ENCODE measurements at places on chromosomes 1 and 21.

- DNase-seq: no peak
These were observed 199.2 kb upstream of the ST6GALNAC5 start for GRCh38 chr1:76668046-76668445.

DNA sequence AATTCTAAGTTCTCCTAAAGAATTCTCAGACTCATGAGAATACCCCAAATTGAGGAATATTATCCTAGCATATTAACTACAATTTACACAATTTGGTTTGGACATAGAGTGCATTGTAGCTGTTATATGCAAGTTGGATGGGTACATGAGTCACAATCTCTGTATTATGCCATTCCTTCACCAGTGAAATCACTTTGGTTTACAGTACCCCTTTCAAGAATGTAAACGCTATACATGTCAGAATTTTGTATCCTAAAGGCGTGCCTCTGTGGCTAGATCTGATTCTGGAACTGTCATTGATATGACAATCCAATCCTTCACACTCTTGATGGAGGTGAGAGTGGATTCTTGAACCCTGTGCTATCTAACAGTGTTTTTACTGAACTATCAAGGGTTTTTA is 6.7 kb upstream of the IL10RB start:
- no peak for DNase-seq

DNA sequence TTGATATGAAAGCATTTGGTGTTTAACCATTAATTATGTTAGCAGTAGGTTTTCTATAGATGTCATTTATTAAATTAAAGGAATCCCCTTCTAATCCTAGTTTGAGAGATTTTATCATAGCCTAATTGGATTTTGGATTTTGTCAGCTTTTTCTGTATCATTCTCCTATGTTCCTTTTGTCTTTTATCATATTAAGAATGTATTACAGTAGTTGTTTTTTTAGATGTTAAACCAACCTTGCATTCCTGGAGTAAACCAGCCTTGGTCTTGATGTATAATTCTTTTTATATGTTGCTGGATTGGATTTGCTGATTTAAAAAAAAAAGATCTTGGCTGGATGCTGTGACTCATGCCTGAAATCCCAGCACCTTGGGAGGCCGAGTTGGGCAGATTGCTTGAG is 5.6 kb downstream of the SETDB1 start:
- DNase-seq: no peak

DNA sequence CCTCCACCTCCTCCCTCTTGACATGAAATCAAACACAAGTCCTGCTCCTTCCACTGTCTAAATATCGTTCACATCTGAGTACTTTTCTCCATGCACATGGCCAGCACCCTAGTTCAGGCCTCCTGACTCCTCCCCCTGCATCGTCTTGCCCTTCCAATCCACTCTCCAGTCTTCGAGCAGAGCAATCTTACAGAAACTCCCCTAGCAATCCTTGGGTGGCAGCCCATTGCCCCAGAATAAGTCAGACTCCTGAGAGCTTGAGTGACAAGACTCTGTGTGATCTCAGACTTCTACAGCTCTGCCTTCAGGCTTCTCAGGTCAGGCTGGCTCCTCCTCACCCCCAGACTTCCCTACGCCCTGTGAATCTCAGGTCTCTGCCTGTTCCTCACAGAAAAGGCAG is 5.5 kb downstream of the SH2D2A start:
- no peak for DNase-seq

- DNase-seq: no peak
These were observed 16.1 kb downstream of the FH start for GRCh38 chr1:241503444-241503843.

DNA sequence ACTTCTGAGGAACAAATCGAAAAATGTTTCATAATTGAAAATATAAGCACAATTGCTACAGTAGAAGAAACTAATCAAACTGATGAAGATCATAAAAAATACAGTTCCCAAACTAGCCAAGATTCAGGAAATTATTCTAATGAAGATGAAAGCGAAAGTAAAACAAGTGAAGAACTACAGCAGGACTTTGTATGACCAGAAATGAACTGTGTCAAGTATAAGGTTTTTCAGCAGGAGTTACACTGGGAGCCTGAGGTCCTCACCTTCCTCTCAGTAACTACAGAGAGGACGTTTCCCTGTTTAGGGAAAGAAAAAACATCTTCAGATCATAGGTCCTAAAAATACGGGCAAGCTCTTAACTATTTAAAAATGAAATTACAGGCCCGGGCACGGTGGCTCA is 30.6 kb downstream of the IFNAR1 start:
- no peak for DNase-seq

- no peak for DNase-seq
These were observed 52.2 kb downstream of the PLA2G4A start for GRCh38 chr1:186880982-186881381.

DNA sequence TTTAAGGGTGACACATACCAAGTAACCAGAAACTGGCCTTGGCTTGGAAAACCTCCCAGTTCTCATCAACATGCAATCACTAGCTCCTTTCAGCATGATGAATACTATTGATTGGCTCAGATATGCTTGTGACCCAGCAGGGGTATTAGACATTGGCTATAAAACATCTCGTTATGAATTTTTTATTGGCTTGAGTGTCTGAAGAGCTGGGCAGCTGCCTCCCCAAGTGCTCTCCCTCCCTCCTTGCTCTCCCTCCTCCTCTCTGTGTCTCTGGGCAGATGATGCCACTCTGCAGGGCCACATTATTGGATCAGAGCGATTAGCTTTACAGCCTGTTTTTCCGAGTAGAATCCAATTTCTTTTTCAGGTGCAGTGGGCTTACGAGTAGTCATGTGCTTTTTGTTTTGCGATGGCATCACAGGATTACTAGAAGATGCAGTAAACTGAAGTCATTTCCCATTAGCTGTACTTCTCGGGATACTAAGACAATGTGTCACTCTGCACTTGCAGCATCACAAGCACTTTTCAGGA is 79.3 kb upstream of the ATF3 start:
- no peak for DNase-seq

DNA sequence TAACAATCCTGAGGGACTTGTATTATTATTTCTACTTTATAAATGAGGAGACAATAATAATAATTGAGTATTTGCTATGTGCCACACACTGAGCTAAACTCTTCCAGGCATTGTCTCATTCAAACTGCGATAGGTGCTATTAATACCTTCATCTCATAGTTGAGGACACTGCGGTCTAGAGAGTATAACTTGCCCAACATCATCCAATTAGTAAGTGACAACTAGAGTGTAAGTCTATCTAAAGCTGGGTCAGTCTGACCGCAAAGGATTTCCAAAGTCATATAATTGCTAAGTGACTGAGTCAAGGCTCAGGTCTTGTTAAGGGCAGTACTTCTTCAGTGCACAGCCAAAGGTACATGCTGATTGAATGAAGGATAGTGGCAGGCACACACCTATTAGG is 9.7 kb downstream of the BCL9 start:
- no peak for DNase-seq

DNA sequence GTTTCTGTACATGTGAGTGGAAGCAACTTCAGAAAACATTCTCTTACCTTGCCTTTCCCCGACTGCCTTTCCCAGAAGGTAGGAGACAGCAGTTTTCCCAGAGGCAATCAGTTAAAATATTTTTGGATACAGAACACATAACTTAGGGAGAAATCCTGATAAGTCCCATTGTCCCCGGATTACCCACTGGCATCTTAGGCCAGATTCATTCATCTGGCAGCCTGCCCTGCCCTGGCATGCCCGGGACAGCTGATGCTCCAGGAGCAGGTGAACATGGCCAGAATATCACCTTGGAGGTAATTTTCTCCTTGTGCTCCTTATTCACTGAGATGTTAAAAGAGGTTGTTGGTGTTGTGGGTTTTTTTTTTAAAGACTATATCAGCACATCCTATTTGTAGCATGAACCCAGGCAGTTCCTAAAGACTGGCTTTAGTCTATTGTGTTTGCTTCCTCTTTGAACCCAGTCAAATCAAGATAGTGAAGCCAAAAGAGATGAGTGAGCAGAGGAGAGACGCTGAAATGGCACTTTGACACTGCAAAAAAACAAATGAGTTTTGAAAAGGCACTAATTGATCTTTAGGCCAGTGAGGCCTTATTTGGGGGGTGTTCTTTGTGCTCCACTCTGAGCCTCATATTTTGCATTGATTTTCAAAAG is 139.6 kb downstream of the PLPP3 start:
- DNase-seq: no peak

GRCh38 chr1:12057382-12057781 is 5.7 kb upstream of the TNFRSF8 start:
- DNase-seq: no peak

- peak; percentile 57 for DNase-seq
These were observed 2.0 kb upstream of the B3GALT5 start for GRCh38 chr21:39610703-39611102.

DNA sequence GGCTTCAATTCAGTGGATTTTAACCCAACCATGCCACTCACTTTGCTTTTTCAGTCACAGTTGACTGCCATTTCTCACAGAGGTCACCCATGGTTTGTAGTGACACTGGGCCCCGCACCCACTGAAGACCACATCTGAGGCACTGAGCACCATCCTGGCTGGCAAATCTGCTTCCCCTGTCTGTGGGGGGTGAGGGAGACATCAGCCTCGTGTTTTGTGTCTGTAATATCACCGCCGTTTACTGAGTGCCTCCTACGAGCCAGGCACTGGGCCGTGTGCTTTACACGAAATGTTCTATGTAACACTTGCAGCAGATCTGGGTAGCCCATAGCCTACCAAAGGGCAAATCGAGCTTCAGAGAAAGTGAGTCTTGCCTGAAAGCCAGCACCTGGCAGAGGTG is 161.8 kb downstream of the PGBD5 start:
- DNase-seq: no peak

DNA sequence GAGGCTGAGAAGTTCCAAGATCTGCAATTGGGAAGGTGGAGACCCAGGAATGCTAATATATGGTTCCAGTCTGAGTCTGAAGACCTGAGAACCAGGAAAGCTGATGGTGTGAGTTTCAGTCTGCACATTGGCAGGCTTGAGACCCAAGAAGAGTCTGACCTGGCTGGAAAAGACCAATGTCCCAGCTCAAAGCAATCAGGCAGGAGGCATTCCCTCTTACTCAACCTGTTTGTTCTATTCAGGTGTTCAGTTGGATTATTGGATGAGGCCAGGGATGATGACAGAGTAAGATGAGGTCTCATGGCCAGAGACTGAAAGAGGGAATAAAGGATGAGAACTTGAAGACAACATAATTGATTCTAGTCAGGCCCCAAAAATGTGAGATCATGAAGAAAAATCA is 50.1 kb downstream of the SPATA46 start:
- no peak for DNase-seq

DNA sequence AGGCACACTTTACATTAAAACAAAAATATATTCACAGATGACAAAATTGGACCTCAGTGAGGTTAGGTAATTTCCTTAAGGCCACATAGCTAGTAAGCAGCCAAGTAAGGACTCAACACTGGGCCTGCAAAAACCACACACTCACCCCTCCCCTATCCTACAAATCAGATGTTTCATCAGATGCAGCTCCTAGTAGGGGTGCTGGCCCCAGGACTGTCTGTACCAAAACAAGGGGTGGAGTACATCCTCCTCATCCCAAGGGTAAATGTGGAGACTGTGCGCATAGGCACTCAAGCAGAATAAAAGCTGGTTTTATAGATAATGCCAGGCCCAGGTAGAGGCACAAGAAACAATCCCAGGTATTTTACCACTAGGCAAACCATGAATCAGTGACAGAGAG is 25.7 kb downstream of the URB1 start:
- DNase-seq: no peak

- no peak for DNase-seq
These were observed 71.6 kb downstream of the CDC14A start for GRCh38 chr1:100423832-100424337.

DNA sequence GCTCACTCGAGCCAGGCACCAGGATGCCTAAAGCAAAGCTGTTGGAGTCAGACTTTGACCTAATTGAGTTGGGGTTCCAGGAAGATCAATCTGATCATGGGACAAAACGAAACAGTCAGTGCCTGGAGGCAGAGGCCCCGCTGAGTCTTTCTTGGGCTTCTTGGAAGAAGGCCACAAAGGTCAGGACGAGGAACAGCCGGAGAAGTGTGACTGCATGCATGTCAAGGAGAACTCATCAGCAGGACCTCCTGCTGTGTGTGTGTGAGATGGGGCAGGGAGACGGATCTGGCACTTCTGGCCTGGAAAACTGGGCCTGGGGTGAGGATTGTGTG is 190.8 kb downstream of the CAMTA1 start:
- DNase-seq: no peak

DNA sequence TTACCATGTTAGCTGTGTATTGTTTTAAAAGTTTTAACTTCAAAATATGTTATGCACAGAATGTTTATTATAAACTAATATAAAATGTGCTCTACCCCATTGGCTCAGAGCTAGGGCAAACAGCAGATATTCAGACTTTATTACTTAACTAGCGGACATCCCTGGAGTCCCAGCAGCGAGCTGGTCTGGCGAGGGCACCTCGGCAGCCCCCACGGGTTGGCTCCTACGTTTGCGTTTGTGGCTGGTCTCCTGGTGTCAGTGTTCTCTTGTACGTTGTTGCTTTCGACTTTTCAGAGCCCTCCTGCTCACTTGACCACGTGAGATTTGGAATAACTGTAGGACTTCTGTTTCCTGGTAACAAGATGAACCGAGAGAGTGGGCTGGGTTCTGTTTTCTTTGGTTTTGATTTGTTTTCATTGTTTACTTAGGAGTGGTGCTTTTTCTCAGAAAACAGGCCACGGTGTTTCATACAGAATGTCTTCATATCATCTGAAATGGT is 44.5 kb downstream of the CBS start:
- DNase-seq: no peak

GRCh38 chr1:214292322-214292721 is 11.4 kb downstream of the SMYD2 start:
- no peak for DNase-seq

DNA sequence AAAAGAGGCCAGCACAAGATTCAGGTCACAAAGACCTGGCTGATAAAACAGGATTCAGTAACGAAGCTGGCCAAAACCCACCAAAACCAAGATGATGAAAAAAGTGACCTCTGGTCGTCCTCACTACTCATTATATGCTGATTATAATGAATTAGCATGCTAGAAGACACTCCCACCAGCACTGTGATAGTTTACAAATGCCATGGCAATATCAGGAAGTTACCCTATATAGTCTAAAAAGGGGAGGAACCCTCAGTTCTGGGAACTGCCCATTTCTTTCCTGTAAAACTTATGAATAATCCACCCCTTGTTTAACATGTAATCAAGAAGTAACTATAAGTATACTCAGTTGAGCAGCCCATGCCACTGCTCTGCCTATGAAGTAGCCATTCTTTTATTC is 26.0 kb upstream of the FMO2 start:
- DNase-seq: no peak

DNA sequence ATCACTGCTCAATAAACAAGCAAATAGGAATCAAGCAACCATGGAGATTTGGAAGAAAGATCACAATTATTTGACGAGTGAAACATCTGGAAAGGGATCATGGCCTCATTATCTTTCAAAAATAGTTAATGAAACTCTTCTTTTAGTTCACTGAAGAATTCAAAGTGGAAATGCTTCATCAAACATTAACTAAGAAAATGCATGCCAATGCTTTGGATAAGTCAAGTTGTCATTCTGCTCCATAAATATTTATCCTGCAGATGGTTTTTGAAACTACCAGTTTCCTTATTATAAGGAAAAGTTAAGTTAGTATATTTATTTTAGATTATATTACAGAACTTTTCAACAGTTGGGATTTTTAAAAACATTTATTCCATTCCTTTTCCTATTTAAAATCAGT is 206.5 kb upstream of the ADGRL2 start:
- no peak for DNase-seq

- DNase-seq: no peak
These were observed 108.7 kb upstream of the F3 start for GRCh38 chr1:94650301-94650700.

All from 8988T (cell line).